ENCODE measurements at places on chromosomes 6 and 20.

- H3K27ac ChIP-seq = peak overlapping the region; percentile 93
- H3K4me3 ChIP-seq = peak overlapping the region; percentile 89
- no peak for DNase-seq
- peaks cover 11% of the 10 kb centered on the region for H3K4me1 ChIP-seq
- H3K27me3 ChIP-seq = no peaks in the 10 kb centered on the region
Observed at GRCh38 chr6:52577778-52578463, 1.1 kb upstream of the TRAM2 start.

DNA sequence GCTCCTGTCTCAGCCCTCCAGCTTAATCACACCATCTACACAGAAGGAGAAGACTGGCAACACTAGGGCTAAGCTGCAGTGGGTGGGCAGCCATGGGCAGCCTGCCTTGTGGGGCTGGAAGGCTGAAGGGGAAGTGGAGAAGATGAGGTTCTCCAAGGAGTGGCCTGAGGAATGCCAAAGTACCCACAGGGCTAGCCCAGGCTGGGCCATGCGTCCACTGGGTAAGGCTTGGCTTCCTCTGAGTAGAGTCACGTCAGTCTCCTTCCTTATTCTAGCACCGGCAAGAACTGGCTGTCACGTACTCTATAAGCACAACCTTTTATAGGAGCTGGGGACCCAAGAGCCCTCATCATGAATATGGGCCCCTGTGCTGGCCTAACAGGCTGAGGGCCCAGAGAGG is 110.6 kb upstream of the SIRPA start:
- no peak for DNase-seq
- H3K36me3 ChIP-seq = no peaks in the 10 kb centered on the region
- no peak overlapping the region for H3K4me3 ChIP-seq
- peaks cover 64% of the 10 kb centered on the region for H3K27me3 ChIP-seq
- H3K4me1 ChIP-seq = no peaks in the 10 kb centered on the region
- no peak overlapping the region for H3K27ac ChIP-seq

- H3K27me3 ChIP-seq = peaks cover 26% of the 10 kb centered on the region
- H3K36me3 ChIP-seq = no peaks in the 10 kb centered on the region
- H3K4me3 ChIP-seq = no peak overlapping the region
- no peak for DNase-seq
- no peak overlapping the region for H3K27ac ChIP-seq
Observed at GRCh38 chr6:37025621-37026466, 20.4 kb downstream of the FGD2 start.

- no peak for DNase-seq
- no peaks in the 10 kb centered on the region for H3K36me3 ChIP-seq
- H3K27ac ChIP-seq = no peak overlapping the region
- H3K4me3 ChIP-seq = no peak overlapping the region
- H3K4me1 ChIP-seq = no peaks in the 10 kb centered on the region
Observed at GRCh38 chr6:99270826-99271225, 78.6 kb downstream of the FAXC start.

DNA sequence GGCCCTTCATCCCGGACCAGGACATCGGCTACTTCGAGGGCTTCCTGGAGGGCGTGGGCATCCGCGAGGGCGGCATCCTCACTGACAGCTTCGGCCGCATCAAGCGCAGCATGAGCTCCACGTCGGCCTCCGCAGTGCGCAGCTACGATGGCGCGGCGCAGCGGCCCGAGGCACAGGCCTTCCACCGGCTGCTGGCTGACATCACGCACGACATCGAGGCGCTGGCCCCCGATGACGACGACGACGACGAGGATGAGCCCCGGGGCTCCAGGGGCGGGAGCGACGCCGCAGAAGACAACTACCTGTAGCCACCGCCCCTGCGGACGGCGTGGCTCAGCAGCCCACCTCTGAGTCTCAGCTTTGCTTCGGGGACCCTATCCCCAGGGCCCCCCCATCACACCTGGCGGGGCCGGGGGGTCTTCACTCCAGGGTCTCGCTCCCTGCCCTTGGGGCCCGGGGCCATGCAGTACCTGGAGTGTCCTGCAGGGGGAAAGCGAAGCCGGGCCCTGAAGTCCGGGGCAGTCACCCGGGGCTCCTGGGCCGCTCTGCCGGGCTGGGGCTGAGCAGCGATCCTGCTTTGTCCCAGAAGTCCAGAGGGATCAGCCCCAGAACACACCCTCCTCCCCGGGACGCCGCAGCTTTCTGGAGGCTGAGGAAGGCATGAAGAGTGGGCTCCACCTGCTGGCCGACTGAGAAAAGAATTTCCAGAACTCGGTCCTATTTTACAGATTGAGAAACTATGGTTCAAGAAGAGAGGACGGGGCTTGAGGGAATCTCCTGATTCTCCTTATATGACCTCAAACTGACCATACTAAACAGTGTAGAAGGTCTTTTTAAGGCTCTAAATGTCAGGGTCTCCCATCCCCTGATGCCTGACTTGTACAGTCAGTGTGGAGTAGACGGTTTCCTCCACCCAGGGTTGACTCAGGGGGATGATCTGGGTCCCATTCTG is 20.8 kb upstream of the HCK start:
- H3K27ac ChIP-seq = no peak overlapping the region
- peaks cover 94% of the 10 kb centered on the region for H3K27me3 ChIP-seq
- H3K4me3 ChIP-seq = peak overlapping the region; percentile 10
- peak; percentile 87 for DNase-seq

DNA sequence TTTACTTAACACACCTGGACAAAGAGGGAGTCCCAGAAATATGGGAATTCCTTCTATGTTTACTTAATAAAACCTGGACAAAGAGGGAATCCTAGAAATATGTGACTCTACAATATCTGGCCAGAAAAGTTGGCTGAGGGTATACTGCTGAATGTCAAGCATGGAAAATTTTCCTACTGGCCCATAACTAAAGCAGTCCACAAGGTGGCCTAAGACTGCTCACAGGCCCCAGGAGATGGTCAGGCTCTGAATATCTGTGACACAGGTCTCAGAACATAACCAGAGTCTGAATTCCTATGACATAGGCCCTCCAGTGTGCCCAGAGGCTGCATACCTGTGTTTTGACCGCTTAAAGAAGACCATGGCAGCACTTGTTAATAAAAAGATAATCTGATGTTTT is 578.2 kb upstream of the NRSN1 start:
- no peaks in the 10 kb centered on the region for H3K36me3 ChIP-seq
- DNase-seq = peak; percentile 9
- no peaks in the 10 kb centered on the region for H3K4me1 ChIP-seq
- H3K27ac ChIP-seq = no peak overlapping the region

GRCh38 chr20:20837574-20838021 is 125.2 kb upstream of the RALGAPA2 start:
- peaks cover 46% of the 10 kb centered on the region for H3K27me3 ChIP-seq
- no peaks in the 10 kb centered on the region for H3K36me3 ChIP-seq
- no peak overlapping the region for H3K27ac ChIP-seq
- peaks cover 2% of the 10 kb centered on the region for H3K4me1 ChIP-seq
- H3K4me3 ChIP-seq = no peak overlapping the region
- peak; percentile 25 for DNase-seq

DNA sequence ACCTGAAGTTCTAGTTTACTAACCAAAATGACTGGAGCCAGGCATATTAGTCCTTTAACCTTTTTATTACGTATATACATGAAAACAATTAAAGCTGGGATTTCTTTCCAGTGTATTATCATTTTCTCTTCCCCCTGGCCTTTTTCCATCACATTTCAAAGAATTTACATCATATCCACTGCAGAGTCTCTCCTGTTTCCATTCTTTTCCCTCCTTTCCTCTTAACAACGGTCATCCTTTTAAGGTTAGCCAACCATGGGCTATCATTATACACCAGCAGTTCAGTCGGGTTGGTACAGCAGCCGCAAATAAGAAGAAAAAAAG is 104.6 kb downstream of the TFAP2A start:
- no peaks in the 10 kb centered on the region for H3K27me3 ChIP-seq
- no peak for DNase-seq
- H3K4me3 ChIP-seq = no peak overlapping the region
- no peaks in the 10 kb centered on the region for H3K4me1 ChIP-seq

GRCh38 chr6:63816982-63817436 is 181.4 kb downstream of the PHF3 start:
- peak; percentile 29 for DNase-seq
- no peaks in the 10 kb centered on the region for H3K4me1 ChIP-seq
- H3K27ac ChIP-seq = no peak overlapping the region
- no peaks in the 10 kb centered on the region for H3K27me3 ChIP-seq
- no peaks in the 10 kb centered on the region for H3K36me3 ChIP-seq

- no peak overlapping the region for H3K4me3 ChIP-seq
- DNase-seq = no peak
- no peak overlapping the region for H3K27ac ChIP-seq
- no peaks in the 10 kb centered on the region for H3K36me3 ChIP-seq
- no peaks in the 10 kb centered on the region for H3K27me3 ChIP-seq
- H3K4me1 ChIP-seq = peaks cover 1% of the 10 kb centered on the region
Observed at GRCh38 chr6:71665931-71666330, 220.4 kb upstream of the RIMS1 start.

GRCh38 chr6:75296811-75297779 is 12.5 kb upstream of the TMEM30A start:
- H3K36me3 ChIP-seq = no peaks in the 10 kb centered on the region
- H3K4me1 ChIP-seq = no peaks in the 10 kb centered on the region

- DNase-seq = no peak
- no peaks in the 10 kb centered on the region for H3K4me1 ChIP-seq
- no peaks in the 10 kb centered on the region for H3K36me3 ChIP-seq
Observed at GRCh38 chr6:65449926-65450325, 257.1 kb downstream of the EYS start.

GRCh38 chr6:39543950-39544349 is 181.3 kb downstream of the KIF6 start:
- H3K27ac ChIP-seq = no peak overlapping the region
- no peaks in the 10 kb centered on the region for H3K36me3 ChIP-seq

DNA sequence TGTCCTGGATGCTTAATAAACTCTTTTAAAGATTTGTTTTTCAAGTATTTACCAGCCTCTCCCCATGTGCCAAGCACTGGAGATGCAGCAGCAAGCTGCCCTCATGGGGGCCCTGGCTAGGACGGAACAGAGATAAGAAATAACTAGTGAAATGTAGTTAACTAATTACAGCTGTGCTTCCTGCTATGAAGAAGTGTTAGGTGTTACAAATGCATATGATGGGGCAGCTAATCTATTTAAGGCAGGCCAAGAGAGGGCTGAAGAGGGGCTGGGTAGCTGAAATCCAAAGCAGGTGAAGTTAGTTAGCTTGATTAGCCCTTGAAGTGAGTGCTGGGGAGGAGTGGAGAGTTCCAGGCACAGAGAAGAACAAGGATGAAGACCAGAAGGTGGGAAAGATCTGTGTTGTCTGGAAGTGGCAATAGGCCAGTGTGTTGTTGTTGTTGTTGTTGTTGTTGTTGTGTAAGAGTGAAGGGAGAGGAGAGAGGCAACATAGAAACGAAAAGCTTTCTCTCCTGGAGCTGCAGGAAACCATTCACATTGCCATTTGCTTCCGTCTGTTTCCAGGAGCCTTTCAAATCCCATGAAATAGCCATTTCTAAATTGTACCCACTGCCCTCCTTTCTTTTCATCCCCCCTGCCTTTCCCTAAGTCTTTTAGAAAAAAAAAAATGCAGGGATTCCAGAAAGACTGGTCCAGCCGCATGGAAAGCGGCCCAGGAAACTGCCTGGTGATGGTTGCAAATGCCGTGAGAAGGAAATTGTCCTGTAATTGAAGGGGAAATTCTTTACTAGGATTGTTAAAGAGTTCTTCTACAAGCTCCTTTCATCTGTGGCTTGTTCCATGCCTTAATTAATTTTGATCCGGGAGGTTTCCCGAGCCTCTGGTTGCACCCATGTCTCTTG is 119.6 kb downstream of the TFAP2C start:
- no peak for DNase-seq
- no peak overlapping the region for H3K4me3 ChIP-seq
- H3K27ac ChIP-seq = no peak overlapping the region
- H3K27me3 ChIP-seq = peaks cover 63% of the 10 kb centered on the region
- no peaks in the 10 kb centered on the region for H3K36me3 ChIP-seq

GRCh38 chr6:106134906-106135634 is 48.9 kb downstream of the PRDM1 start:
- no peaks in the 10 kb centered on the region for H3K27me3 ChIP-seq
- H3K4me1 ChIP-seq = peaks cover 7% of the 10 kb centered on the region
- H3K27ac ChIP-seq = no peak overlapping the region
- H3K4me3 ChIP-seq = no peak overlapping the region
- no peaks in the 10 kb centered on the region for H3K36me3 ChIP-seq

DNA sequence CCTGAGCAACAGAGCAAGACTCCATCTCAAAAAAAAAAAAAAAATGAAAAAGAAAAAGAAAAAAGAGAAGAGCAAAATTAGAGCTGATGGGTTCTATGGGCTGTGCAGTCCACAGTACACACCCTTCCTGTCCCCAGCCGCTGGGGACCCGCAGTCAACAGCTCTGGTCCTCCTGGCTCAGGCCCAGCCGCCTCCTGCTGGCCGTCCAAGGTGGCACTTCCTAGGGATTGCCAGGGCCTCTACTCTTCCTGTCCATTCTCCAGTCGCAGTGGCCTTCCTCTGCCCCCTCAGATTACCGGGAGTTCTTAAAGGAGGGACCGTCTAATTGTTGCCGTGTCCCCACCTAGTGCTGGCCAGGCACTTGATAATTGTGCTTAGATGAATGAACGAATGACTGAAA is 41.7 kb downstream of the TMEM242 start:
- DNase-seq = no peak
- no peak overlapping the region for H3K27ac ChIP-seq
- no peaks in the 10 kb centered on the region for H3K4me1 ChIP-seq
- H3K36me3 ChIP-seq = no peaks in the 10 kb centered on the region
- no peak overlapping the region for H3K4me3 ChIP-seq
- no peaks in the 10 kb centered on the region for H3K27me3 ChIP-seq

DNA sequence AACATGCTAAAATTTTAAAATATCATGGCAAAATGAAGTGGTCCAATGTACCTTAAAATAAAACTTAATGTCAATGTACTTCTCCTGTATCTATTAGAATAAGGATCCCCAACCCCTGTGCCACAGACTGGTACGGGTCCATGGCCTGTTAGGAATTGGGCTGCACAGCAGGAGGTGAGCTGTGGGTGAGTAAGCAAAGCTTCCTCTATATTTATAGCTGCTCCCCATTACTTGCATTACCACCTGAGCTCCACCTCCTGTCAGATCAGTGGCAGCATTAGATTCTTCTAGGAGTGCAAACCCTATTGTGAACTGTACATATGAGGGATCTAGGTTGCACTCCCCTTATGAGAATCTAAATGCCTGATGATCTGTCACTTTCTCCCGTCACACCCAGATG is 86.0 kb downstream of the SLC16A10 start:
- H3K4me3 ChIP-seq = no peak overlapping the region
- H3K27ac ChIP-seq = no peak overlapping the region
- DNase-seq = no peak
- no peaks in the 10 kb centered on the region for H3K36me3 ChIP-seq

- no peak overlapping the region for H3K4me3 ChIP-seq
- H3K4me1 ChIP-seq = peaks cover 2% of the 10 kb centered on the region
- no peaks in the 10 kb centered on the region for H3K27me3 ChIP-seq
- H3K36me3 ChIP-seq = no peaks in the 10 kb centered on the region
- DNase-seq = no peak
Observed at GRCh38 chr6:50925981-50926380, 107.3 kb downstream of the TFAP2B start.

- no peaks in the 10 kb centered on the region for H3K36me3 ChIP-seq
- H3K27me3 ChIP-seq = no peaks in the 10 kb centered on the region
- DNase-seq = no peak
- H3K4me1 ChIP-seq = peaks cover 3% of the 10 kb centered on the region
- no peak overlapping the region for H3K4me3 ChIP-seq
Observed at GRCh38 chr20:60030471-60030870, 72.2 kb downstream of the CDH26 start.

- no peak overlapping the region for H3K4me3 ChIP-seq
- no peak overlapping the region for H3K27ac ChIP-seq
- no peaks in the 10 kb centered on the region for H3K36me3 ChIP-seq
- peaks cover 2% of the 10 kb centered on the region for H3K4me1 ChIP-seq
Observed at GRCh38 chr6:15914553-15914952, 214.3 kb upstream of the MYLIP start.

- DNase-seq = peak; percentile 71
- peaks cover 35% of the 10 kb centered on the region for H3K4me1 ChIP-seq
- peak overlapping the region; percentile 79 for H3K27ac ChIP-seq
- peak overlapping the region; percentile 98 for H3K4me3 ChIP-seq
- peaks cover 40% of the 10 kb centered on the region for H3K36me3 ChIP-seq
Observed at GRCh38 chr6:36679043-36679833, 724 bp downstream of the CDKN1A start.

Measured in mesenchymal stem cell (in vitro differentiated cells and primary cell).